Right lung (tissue), 10 donors: ENCODE measurements at places on chromosomes 4 and X. TPM values are rescaled to one million over a fixed set of nuclear protein-coding genes. Genes with fewer than 3 reads are reported as not detected.

DNA sequence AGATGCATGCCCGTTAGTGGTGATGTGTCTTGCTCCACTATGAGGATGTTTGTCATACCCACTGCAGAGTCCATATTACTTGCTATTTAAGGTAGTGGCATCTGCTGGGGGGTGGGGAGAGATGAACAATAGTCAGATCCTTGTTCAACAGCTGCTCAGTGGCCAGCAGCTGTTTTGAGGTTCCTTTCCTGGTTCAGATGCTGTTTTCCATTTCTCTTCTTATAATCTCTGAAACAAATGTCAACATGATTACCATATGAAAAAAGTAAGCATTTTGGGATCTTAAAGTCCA is 1567.9 kb upstream of the TENM3 start:
- no peak for DNase-seq

HSD17B13 gene
- polyA plus RNA-seq, result 0.46 TPM

GRCh38 chrX:48649102-48649501 is 34.5 kb upstream of the WAS start:
- DNase-seq, result no peak

TMEM31 gene
- 1.7 TPM for polyA plus RNA-seq

ARHGAP36 gene
- polyA plus RNA-seq, result 0.46 TPM

DNA sequence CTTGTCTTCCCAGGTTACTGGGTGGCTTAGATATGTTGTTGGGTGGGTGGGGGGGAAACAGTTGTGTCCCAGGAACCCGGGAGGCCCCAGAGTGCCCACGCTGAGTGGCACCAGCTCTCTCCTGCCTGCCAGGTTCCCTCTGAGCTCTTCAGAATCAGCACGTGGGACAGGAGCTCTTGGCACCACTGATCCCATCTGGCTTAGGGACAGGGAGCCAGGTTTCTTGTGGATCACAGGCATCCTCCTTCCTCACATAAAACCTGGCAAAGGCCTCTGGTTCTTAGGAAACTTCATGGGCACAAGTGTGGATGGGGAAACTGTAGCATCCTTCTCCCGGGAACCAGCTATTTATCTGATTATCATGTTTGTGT is 3.4 kb downstream of the GPR78 start:
- no peak for DNase-seq

ASB9 gene
- 11.4 TPM for polyA plus RNA-seq

LIMCH1 gene
- polyA plus RNA-seq, result 114 TPM

DNA sequence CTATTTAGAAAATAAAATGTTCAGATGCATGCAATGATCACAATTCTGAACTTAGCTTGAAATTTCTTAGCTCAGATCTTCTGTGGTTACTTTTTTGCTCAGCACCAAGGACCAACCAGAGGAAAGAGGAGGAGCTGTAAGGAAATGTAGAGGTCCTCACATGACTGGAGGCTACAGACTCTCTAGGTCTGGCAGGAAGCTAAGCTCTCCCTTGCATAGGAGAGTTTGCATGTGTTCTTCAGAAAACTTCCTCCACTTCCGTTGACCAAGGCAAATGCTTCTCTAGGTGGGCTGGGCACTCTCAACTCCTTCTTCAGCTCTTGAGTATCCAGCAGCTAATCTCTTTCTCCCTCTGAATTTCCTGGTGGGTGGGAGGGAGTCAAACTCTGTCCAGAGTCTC is 119.6 kb downstream of the BTC start:
- DNase-seq, result no peak

AR gene
- polyA plus RNA-seq, result 9.6 TPM

DNA sequence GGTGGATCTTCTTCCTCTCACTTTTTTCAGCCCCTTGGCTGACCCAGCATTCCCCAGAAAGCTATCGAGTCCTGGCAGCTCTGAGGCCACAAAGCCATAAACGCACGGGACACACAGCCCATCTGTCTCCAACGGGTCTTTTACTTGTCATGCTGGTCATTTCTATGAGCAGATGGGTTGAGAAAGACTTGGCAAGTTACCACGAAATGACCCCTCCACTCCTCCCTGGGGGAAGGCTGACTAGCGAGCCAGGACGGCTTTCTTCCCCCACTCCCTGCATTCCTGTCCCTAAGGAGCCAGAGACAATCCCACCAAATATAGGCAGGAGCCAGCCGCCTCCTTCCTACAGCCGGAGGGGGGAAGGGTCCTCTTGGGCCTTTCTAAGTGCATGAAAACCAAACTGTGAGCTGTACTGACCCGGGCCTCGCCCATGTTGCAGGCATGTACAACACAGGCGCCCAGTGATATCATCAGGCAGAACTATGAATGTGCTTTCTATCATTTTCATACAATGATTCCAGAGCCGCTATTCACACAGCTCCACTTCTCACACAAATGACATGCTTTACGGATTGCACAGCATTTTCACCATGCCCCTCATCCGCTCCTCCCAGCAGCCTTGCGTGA is 28.6 kb downstream of the AFAP1 start:
- peak; percentile 92 for DNase-seq

GRCh38 chr4:143667461-143667860 is 33.0 kb downstream of the FREM3 start:
- DNase-seq, result peak; percentile 90

DNA sequence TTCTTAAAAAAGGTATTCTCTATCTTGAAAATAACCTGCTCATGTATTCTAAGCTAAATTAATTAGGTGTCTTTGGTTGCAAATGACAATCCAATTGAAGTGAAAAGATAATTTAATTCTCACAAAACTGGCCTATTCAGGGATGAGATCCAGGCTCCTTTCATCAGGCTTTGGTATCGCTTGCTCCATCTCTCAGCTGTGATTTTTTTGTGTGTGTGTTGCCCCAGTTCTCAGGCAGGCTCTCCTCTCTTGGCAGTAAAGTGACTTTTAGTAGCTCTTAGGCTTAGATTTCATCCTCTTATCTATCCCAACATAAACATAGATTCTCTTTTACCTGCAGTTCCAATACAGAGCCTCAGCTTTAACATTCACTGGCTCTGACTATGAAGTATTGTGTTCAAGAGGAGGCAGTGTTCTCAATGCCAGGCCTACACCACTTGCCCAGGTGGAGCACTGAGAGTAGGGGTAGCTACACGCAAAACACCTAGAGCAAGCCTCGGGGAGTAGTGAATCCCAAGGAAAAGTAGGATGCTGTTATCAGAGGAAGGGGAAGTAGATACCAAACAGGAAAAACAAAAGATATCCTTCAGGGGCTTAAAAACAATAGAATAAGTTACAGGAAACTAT is 392.4 kb upstream of the ATOH1 start:
- no peak for DNase-seq

DNA sequence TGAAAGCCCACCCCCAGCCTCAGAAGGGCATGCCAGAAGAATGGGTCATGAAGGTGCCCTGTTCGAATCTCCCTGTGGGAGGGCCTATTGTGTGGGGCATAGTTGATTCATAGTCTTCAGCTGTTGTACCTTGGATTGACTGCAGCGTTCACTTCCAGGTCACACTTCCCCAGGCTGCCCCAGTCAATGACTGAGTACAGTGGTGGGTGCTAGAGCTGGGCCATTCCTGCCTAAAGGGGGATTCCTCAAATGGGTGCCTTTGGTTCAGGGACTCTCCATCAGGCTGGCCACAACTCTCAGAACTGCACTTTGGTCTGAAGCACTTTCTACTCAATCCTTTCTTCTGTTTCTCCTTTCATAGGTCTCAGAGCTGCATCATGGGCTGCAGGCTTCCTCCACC is 35.0 kb upstream of the RASGEF1B start:
- DNase-seq, result no peak

DNA sequence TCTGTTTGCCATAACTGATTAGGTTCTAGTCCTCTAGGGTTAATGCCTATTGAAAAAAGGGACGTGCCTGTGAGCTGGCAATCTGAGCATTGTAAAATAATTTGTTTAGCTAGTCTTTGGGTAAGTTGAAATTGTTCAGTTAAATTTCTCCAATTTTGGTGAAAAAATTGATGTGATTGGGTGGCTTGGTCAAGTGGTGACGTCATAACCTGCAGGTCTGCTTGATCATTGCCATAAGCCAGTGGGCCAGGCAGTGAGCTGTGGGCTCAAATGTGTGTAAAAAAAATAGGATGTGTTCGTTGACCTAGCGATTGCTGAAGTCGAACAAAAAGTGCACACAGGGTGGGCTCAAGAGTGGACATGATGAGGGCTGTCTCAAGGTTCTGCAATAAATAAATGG is 193.3 kb downstream of the ZC4H2 start:
- no peak for DNase-seq

CD99 gene
- polyA plus RNA-seq, result 172 TPM
